ENCODE measurements at places on chromosomes 12 and 14.

- DNase-seq: peak; percentile 45
Observed at GRCh38 chr12:3097186-3097804, 20.1 kb downstream of the TSPAN9 start.

DNA sequence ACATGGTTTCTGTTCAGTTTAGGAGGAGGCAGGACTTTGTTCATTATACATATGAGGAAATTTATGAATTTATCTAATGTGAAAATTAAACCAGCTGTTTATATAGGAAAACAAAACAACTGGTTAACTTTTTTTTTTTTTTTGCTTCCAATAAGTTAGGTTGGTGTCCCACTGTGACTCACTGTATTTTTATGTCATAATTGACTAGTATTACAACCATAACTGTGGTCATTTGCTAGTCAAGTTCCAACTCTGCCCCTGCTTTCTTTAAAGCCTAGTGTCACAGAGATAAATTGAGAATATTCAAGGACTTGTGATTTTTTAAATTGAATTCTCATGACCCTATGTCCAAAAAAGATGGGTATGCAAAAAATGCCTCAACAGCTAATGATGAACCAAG lies 227.7 kb downstream of the BCAT1 start:
- no peak for DNase-seq

- no peak for DNase-seq
Observed at GRCh38 chr12:109157986-109158385, 41.6 kb downstream of the ACACB start.

- DNase-seq: no peak
Observed at GRCh38 chr14:100547633-100548294, 39.5 kb downstream of the BEGAIN start.

- no peak for DNase-seq
Observed at GRCh38 chr12:6582196-6582595, 14.1 kb upstream of the NOP2 start.

DNA sequence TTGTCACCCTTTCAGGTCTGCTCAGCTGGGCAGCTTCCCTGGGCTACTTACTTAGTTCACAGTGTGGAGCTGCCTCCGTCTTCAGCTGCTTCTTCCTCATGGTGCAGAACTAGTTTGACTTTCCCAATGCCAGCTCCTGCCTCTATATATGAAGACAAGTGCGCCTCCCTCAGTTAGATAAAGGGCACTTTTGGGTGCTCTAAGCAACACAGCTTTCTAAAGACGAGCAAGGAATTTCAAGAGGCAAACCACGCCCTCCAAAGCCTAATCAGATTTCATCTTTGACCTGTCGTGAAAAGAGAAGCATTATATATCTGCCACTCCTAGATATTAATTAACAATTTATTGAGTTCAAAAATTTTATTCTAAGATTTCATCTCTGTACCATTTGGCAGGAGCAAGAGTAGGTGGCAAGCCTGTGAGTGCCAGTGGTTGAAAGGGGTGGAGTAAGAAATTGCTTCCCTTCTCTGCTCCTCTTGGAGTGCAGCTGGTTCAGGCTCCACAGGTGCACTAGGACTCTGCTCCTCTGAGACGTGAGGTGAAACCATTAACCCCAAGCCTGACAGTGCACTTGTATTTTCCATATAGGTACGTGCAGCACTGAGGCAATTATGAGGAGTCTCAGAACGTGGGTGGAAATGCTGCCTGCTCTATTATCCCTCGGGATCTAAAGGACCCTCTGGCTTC lies 2.1 kb upstream of the SLC11A2 start:
- DNase-seq: peak; percentile 44

DNA sequence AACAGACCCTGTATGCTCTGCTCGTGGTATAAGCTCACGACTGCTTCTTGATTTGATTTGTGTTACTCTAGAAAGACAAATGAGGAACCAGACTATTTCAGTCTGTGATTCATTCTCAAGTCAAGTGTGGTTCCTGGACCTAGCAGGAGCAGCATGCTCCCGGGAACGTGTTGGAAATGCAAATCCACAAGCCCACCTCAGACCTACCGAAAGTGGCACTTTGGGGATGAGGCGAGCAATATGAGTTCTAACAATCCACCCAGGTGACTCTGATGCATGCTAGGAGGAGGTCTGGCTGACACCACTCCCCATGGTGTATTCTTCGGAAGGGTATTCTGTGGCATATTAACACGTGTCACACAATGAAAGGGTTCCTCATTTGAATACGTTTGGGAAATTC lies 59.5 kb upstream of the TMX1 start:
- no peak for DNase-seq

- no peak for DNase-seq
Observed at GRCh38 chr14:75547552-75548250, 25.4 kb downstream of the BATF start.

- peak; percentile 95 for DNase-seq
Observed at GRCh38 chr12:47903151-47903611, 1.6 kb downstream of the VDR start.

GRCh38 chr12:27396216-27396815 lies 50.2 kb upstream of the SMCO2 start:
- DNase-seq: peak; percentile 7

GRCh38 chr14:102445066-102445465 lies 64.5 kb downstream of the ANKRD9 start:
- no peak for DNase-seq

DNA sequence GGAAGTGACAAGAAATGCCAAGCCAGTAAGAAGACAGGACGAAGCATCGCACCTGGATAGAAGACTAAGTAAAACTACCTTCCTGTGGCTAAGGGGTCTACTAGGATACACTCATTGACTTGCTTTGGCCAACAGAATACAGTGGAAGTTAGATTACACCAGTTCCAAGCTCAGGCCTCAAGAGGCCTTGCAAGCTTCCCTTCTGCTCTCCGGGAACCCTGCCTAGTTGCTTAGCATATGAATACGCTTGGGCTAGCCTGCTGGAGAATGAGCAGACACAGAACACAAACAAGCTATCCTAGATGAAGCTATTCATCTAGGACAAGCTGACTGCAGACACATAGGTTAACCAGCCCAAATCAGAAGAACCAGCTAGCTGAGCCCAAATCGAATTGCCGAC lies 97.0 kb downstream of the DPF3 start:
- no peak for DNase-seq

GRCh38 chr12:130463818-130464670 lies 126.4 kb downstream of the PIWIL1 start:
- DNase-seq: no peak

DNA sequence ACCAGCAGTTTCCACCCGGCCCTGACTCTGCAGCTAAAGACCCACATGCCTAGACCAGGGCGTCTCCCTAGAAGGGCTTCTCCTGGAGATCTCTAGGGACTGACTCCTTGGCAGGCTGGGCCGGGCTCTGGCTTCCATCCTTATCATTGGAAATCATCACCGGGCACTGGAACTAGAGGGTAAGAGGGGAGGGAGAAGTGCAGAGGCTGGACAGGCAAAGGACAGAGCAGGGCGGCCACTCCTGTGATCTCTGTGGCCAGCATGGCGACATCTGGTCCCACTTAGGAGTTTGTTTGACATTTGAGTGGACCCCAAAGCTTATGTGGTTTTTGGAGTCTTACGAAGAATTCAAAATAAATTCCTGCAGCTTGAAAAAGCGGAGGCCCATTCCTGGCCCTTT lies 7.1 kb downstream of the LTBP2 start:
- DNase-seq: peak; percentile 56
